Stimulated activated CD8-positive, alpha-beta memory T cell treated with anti-CD3 and anti-CD28 coated beads, Interleukin-15, amount 100 ng/mL, for 1 hour (primary cell): ENCODE measurements at places on chromosomes 4 and X.

DNA sequence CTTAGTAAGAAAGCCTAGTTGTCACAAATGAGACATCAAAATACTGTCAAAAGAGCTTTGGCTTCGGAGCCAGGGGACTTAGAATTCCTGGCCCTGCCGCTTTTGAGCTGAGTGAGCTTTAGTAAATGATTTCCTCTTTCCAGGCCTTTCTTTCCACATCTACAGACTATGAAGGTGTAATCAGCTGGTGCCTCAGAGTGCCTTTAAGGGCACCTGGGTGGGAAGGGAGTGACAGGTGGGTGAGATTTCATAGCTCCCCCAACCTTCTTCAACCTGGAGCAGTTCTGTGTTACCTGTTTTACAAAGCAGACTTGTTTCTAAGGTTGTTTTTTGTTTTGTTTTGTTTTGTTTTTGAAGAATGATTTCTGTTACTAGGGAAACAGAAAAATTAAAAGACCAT is 154.7 kb upstream of the BOD1L1 start:
- DNase-seq, result no peak

DNA sequence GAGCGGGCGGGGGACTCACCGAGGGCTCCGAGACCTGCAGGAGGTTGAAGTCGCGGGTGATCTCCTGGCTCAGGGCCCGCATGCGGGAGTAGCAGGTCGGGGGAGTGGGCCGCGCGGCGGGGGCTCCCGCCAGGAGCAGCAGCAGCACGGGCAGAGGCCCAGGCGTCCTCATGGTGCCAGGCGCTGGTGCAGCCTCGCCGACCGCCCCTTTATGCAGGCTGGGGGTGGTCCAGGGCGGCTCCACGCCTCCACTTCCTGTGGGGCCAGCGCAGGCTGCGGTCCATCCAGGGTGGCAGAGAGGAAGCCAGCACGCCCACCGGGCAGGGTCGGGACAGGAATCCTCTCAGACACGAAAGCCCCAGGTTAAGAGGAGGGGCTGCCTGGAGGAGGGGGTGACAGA is at the start of gene CYTL1:
Gene CYTL1 (minus strand): TSS at position 185 of the 400 bp plus-strand sequence. CDS start 13 bp downstream, at position 172.
- no peak for DNase-seq

DNA sequence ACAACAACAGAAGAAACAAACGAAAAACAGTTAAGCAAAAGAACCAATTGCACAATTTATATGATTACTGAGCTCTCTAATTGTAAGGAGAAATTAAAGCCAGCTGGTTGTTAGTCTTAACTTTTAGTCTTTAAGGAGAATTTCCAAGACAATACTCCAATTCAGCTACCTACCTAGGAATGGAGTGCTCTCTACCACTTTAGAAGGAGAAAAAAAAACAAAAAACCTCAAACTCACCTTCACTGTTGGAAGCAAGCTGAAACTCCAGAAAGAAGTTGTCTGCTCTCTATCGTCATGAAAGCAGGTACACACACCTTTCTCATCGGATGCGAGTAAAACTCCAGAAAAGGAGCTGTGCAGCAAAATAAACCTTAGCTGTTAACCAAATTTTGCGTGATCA is 86.1 kb upstream of the NPY2R start:
- DNase-seq, result no peak

- DNase-seq, result no peak
Observed at GRCh38 chrX:74280759-74281158, 23.2 kb upstream of the ZCCHC13 start.

DNA sequence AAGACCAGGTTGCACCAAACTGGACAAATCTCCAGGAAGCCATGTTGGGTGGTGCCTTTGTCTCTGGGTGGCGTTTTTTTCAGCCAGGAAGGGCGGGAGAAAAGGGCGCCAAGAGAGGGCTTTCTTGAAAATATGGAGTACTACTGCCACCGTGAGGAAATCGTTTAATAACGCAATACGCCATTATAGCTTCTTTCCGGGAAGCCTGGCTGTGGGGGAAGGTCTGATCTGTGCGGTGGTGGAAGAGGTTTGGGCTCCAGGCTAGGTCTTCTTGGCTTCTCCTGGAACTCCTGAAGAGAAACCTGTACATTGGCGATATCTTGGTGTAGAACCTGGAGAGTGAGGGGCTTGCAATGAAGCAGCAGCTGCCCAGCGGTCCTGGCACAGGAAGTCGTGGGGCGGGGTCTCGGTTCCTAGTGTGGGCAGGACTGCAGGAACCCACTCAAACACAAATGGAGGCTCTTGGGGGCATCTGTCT is 202.7 kb downstream of the OR13H1 start:
- DNase-seq, result no peak

DNA sequence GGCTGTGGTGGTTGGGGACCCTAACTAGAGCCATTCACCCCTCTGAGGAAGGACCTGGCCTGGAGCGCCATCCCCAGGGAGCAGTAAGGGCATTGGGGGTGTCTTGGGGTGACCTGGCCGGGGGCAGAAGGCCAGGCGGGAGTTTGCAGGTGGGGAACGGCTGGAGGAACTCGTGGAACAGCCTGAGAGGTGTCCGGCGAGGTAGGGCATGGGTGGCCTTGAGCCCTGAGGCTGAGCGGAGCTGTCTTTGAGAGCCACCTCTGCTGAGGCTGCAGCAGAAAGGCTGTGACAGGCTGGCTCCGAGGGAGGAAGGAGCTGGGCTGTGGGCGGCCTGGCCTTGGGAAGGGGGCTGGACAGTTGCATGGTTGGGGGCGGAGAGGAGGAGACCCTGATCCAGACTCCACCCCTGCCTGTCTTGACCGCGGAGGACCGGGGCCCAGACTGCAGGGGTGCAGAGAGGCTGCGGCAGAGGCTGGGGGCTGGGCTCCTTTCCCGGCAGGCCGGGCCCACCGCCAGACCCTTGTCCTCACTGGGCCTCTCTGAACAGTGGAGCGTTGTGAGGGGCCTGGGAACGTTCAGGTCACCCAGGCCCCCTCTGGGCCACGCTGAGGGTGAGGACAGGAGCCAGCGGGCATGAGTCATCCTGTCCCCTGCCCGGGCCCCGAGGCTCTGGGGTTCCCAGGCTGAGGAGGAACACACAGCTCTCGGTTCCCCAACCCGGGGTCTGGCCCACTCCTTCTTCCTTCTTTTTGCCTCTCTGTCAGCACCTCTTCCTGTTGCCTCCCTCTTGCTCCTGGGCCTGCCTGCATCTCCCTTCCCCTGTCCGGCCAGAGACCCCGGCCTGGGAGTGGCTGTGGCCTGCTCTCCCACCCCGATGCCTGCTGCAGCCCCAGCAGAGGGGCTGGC is 8.1 kb downstream of the SH3BP2 start:
- DNase-seq, result no peak

DNA sequence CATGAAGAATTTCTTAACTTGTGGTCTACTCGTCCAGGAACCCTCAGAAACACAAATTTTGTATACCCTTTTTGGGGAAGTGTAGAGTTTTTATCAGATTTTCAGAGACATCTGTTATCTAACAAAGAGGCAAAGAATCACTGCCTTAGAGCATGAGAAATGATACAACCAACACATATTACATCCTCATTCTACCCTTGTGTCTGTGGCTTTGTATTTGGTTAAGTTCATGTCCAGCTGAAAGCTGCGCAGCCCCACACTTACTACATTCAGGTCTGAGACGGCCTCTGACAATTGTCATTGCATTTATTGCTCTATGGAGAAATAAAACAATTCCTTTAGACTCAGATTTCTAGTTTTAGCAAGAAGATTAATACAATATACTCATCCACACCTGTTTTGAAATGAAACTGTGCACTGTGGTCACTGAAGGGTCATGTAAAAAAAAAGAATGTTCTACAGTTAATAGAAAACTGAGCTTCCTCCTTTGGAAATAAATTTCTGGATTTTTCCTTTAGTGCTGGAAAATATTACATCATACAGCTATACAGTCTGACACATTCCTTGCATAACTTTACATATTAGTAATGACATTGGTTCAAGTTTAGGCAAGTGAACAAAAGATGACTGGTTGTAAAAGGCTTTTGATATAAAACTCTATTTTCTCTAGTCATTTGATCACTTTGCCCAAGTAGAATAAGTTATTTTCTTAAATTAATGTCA is 39.8 kb downstream of the GLRB start:
- DNase-seq, result no peak

DNA sequence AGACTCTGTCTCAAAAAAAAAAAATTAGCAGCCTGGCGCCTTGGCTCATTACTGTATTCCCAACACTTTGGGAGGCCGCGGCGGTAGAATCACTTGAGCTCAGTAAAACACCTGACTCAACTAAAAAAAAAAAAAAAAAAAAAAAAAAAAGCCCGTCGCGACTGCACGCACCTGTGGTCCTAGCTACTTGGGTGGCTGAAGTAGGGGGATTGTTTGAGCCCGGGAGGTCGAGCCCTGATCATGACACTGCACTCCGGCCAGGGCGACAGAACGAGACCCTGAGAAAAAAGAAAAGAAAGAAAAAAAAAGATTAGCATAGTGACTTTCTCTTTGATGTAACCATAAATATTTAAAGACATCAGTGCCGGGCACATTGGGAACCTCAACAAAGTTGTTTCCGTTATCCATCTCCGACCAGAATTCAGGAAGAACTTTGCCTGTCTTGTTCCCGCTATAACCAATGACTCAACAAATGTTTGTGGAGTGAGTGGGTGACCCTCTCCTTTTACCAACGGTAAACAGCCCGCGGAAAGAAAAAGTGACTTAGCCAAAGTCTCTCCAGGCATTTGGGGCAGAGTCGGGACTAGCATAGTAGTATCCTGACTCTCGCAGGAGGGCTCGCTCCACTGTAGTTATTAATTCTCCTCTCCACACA is 553 bp upstream of the MED28 start:
- DNase-seq, result no peak

- no peak for DNase-seq
Observed at GRCh38 chr4:2333916-2334644, 72.2 kb upstream of the MXD4 start.

GRCh38 chr4:153513596-153513995 is 47.4 kb downstream of the TMEM131L start:
- DNase-seq, result no peak

DNA sequence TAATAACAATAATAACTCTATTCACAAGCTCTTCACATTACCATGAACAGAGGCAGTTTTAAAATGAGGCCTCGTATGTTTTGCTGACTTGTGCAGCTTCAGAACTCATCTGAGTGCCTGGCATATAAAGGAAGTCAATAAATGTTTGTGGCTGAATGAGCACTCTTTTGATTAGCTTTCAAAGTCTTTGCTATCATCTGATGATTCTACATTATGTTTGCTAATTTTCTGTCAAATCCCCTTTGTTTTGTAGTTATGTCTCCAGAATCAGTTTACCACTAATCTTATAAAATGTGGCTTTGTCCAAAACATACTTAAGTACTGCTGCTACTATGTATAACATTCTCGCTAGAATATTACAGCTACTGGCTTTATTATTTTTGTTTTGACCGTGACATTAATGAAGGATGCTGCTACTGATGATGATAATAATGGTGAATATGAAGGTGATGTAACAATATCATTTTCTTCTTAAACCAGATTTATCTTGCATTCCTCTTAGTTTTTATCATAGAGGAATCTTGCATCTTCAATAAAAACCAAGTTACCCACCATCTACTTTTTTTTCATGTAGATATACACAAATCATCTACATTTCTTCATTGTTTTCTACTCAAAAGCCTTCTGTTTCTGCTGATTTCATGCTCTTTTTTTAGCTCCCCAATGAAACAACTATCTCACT is 384.5 kb downstream of the NAF1 start:
- no peak for DNase-seq

DNA sequence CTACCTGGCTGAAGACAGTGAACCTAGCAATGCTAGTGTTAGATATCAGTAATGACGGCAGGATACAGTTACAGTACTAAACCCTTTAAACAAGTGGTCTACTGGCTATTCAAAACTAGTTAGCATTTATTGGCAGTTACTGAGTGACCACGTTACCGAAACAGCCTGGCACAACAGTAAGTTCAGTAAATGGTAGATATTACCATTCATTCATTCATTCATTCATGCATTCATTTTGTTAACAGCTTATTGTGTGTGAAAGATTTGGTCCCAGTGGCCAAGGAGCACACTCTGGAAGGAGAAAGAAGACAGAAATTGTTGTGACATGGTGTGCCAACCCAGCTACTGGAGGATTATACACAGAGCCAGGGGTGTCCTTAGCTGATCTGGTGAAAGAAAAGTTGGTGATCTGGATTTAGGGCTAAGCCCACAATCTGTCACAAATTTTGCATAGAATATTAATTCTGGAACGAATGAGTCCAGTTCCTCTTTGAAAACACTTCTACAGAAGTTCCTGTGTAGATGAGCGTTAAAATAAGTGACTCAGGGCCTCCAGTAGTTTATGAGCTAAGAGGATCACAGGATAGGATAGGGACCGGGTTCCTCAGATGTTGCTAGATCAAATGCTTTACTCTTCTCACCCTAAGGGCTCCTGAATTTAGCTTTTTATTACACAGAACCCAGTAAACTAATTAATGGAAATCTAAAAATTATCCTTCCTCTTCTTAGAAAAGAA is 179.1 kb downstream of the CBR4 start:
- no peak for DNase-seq

DNA sequence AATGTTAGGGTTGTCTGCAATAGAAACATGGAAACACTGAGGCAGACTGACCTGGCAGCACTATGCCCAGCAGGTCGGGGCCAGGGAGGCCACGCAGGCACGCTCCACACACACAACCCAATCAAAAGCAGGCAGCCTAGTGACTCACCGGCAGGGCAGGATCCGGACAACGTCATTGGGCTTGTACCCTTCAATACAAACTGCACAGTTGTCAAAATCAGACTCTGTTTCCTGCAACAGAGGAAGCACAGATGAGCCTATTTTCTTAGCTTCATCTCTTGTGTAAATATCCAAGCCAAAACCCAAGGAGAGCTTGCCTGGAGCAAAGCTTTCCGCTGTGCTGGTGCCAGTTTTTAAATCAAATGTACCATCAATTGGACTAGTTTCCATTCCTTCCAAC is 185.8 kb downstream of the RNF150 start:
- no peak for DNase-seq

GRCh38 chr4:17667653-17668201 is 53.3 kb downstream of the MED28 start:
- DNase-seq, result no peak

- no peak for DNase-seq
Observed at GRCh38 chrX:106401965-106402559, 209.7 kb upstream of the RADX start.

DNA sequence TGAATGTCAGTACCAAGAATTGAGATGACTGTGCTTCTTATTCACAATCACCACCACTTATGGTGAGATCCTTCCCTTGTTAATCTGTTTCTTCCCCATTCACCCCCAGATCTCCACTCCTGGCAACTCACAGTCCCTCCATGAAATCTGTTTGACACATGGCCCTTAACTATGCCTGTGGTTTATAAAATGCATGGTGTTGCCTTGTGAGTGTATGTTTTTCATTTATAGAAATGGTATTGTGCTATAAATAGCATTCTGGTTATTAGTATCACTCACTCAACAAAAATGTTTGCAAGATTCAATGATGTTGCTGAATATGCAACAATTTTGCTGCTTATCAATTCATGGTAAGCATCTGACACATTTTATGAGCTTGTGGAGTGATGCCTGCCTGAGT is 131.0 kb downstream of the PRKX start:
- DNase-seq, result no peak

GRCh38 chr4:82559735-82560120 is 2.1 kb downstream of the TMEM150C start:
- no peak for DNase-seq

DNA sequence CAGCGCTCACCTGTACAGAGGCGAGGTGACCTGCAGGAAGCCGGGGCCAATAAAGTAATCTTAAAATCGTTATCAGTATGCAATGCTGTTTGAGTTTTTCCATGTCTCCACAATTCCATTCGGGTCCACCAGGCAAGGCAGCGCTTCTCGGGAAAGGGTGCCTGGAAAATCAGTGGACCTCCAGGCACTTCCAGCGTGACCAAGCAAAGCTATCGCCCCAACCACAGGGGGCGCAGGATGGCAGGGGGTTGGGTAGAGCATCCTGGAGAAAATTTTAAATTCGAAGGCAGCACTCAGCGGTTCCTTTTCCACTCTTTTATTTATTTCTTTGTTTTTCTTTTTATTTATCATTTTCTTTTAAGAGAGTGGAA is 5.4 kb upstream of the SOX3 start:
- DNase-seq, result no peak
